ENCODE measurements at places on chromosomes 7 and 10.

DNA sequence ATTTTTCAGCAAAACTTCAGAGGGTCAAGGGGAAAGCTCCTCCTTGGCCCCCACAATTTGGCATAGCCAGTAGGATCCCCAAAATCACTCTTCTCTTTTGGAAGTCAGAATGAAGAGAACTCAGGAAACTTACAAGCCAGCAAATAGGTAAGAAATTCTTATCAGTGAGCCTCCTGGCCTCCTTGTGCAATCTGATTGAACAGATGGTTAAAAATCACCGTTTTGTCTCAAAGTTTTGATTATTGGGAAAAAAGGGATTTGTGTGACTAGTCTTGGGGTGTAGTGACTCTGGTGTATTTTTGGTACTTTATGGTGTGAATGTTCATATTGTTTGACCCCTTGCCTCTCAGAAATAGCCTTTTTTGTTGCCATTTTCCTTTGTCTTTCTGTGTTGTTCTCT is 56.2 kb downstream of the HTR7 start:
- no peak for DNase-seq

- DNase-seq, result no peak
These were observed 1.8 kb downstream of the TSC22D4 start for GRCh38 chr7:100476903-100477870.

DNA sequence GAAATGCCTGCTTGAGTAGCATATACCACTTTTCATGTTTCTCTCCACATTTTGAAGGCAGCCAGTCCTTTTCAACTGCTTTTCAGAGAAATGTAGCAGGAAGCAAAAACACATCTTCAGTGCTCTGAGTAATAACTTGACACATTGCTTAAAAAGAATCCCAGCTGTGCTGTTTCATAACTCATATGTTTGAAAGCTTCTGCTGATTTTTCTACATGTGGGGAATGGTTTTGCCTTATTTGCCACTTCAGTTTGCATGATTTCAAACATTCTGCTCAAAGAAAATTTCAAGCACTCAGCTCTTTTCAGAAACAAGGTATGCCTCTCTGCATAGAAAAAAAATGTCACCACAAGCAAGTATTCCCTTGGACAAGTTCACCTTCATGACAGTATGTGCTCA is 732.8 kb downstream of the POM121L12 start:
- DNase-seq, result no peak

DNA sequence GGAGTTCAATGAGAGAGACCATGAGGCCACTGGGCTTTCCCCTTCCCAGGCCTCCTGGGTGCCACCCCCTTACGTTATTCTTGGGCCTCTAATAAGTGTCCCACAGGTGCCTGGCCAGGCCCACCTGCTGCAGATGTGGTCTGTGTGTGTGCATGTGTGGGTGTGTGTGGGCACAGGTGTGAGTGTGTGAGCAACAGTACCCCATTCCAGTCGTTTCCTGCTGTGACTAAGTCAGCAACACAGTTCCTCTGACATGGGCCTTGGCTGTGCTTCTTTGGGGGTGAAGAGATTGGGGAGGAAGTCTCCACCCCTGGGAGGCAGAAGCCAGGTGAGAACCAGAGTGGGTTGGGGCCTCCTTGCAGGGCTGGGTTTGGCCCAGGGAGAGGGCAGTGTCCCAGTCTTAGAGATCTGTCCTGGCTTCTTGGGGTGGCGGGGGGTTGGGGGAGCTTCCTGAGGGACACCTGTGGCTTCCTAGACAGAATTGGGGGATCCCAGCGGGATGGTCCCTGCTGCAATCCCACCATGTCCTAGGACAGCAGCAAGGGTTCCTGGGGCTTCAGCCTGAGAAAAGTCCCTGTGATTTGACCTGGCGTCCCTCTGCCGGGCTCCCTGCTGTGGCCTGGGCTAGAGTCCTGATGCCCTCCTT is 4.1 kb upstream of the PILRB start:
- no peak for DNase-seq

DNA sequence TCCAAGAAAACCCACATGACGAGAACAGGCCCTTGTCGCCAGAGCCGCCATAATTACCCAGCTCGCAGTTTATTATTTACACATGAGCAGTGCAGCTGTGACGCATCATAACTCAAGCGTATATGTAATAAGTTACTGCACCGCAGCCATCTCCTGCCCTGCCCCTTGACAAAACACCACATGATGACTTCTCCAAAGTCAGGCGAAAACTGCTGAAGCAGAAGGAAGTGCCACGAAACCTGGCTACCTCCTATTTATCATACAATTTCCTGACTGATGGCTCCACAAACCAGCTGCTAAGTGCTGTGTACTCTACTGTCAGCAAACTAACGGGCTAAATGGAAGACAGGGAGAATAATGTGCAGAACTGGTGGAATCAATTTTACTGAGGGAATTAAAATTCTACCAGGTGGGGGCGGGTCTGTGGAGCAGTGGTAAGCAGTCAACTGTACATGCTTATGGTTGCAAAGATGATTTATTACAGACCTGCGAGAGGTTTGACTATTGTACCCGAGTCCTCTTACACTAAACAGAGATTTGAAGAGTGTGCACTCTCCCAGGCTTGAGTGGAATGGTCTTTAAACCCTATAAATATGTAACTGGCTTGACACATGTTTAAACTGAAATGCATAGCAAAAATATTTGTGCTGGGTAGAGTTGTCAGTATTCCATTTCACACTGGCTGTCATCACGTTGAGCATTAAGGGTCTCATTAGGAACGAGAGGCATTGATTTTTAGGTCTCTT is 156.0 kb downstream of the GLI3 start:
- DNase-seq, result no peak

DNA sequence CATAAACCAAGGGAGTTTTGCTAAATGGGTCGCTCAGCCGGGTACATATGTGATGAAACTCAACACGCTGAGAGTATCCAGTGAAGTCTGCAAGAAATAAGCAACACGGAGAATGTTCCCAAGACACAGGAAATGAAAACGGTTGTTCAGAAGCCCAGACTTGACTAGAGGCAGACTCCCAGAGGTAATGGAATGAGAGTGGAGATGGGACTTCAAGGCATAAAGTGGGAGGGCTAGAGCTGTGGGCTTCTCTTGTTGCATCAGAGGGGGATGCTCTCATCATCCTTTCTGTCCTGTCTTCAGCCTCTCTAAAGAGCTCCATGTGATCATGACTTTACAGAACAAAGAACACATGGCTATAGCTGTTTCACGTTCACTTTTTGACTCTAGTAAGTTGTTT is 88.3 kb downstream of the BAMBI start:
- no peak for DNase-seq

DNA sequence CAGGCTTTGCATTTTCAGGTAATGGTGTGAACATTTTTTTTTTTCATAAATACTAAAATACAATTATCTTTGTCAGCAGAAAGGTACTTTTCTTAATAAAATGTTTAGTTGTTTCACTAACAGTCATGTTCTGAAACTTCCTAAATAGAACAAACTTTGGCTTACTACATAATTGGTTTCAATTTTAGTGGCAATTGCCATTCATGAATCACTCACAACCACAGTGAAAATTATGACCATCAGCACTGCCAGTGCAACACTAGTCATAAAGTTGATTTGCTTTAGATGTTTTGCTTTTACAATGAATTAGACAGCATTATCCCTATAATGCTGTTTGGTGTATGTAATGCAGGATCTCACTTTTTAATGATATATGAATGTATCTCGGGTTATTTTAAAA is 297.6 kb upstream of the PLXDC2 start:
- DNase-seq, result no peak

GRCh38 chr7:136958016-136958415 is 89.6 kb downstream of the CHRM2 start:
- DNase-seq, result no peak

DNA sequence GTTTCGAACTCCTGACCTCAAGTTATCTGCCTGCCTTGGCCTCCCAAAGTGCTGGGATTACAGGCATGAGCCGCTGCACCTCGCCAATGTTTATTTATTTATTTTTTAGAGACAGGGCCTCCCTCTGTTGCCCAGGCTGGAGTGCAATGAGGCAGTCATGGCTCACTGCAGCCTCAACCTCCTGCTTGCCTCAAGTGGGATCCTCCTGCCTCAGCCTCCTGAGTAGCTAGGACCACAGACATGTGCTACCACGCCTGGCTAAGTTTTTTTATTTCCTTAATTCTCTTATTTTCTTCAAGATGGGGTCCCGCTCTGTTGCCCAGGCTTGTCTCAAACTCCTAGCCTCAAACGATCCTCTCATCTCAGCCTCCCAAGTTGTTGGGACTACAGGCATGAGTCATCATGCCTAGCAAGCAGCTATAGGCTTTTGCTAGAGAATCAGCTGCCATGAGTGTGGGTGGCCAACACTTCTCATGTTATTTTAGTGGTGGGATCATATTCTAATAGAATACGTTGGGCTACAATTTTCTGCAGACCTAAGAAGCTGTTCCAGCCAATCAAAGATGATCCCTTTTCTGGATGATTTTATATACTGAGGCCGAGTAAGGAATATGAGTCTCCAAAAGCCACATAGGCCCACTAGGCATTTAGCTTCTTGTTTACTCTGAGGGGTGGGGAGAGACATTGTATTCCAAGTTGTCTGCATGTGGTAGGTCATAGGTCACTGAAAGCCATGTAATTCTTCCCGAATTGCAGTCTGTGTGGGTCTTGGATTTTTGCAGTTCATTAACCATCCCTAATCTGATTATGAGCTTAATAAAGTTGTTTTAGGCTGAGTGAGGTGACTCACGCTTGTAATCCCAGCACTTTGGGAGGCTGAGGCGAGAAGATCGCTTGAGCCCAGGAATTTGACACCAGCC is 7.6 kb upstream of the TMEM248 start:
- DNase-seq, result no peak

DNA sequence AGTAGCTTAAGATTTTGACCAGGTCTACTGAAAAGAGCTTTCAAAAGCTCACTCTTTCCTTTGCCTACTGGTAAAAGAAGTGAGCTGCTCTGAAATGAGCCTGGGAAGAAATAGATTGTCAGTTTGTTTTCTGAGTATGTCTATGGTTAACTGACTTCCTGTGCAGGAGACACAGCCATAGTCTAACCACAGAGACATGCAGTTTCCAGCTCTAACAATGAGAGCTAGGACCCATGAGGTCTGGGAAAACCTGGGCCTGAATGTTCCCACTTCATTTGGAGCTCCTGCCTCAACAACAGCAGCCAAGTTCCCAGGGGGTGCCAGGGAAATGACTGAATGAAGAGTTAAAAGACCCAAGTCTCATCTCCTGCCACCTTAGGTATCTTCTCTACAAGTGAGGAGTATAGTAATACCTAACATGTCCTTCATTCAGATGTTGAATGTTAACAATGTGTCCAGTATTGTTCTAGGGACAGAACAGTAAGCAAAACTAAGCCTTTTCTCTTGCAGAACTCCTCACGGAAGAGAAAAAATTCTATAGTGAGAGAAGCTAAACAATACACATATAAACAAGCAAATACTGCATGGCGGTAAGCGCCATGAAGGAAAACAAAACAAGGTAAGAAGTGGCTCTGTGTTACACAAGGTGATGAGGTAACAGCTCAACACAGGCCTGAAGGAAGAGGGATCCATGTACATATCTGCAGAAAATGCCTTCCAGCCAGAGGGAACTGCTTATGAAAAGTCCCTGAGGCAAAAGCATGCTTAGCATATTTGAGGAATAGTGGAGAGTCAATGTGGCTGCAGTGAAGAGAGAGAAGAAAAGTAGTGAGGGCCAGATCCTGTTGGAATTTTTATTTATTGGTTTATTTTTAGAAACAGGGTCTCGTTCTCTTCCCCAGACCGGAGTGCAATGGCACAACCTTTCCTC is 26.4 kb upstream of the ANKRD1 start:
- DNase-seq, result no peak

DNA sequence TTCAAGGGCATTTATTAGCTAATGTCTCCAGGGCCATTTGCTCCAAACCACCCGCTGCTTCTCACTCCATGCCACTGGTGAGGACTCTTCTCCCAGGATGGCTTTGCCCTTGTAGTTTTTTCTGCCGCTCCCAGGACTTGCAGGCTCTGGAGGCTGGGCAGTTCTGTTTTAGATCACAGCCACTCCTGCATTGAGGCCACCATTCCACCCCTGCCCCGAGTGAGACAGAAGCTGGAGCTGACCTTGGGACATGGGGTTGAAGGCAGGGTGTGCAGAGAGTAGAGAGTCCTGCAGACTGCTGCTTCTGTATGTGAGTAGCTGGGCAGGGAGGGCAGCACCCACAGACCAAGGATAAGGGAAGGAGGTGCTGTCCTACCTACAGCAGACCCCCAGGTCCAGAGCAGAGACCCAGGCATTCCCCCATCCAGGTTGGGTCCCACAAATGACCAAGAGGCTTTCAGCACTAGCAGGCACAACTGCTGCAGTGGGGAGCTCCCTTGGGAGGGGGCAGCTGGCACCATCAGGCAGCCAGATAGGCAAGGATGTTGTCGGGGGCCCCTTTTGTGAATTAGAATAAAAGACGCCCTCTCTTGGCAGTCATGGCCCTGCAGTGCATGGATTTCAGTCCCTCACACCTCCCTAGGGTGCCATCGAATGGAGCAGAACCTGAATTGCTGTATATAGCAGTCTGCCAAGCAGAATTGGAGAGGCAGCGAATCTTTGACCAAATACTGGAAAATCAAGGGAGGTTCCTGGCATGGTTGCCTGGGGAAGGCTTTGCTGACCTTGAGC is 22.7 kb upstream of the ADCYAP1R1 start:
- DNase-seq, result no peak

DNA sequence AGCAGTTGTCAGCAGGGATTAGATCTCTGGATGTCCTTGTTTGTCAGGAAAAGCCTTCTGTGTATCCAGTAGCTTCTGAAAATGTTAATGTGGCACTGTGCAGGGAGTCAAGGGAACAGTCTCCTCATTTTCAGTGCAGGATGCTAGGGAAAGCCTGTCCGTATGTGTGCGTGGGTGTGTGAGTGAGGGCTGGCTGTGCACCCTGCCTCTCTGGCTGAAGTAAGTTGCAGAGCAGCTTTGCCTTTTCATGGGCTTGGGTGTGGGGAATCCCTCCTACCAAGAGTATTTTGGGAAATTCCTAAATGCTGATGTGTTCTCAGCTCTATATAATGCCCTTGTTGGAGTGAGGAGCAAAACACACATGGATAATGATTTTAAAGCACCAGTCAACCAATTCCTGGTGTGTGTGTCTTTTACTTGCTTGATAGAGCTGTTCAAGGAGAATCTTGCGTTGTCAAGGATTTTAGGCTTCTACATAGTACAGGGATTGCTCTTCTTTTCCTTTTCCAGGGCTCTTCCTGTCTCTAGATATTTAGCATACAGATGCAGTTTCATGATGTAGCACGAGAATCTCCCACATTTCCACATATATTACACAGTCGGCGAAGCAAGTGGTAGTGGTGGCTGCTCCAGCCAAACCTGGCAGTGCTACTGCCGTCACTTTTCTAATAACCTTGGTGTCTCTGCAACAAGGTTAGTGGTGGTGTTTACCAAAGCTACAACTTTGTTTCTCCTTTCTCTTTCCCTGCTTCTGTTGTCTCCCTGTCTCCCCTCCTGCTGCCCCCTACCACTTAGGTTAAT is 92.8 kb downstream of the MCU start:
- peak; percentile 36 for DNase-seq

- no peak for DNase-seq
These were observed 18.5 kb upstream of the SERPINE1 start for GRCh38 chr7:101108330-101108857.

GRCh38 chr10:67533376-67533775 is 162.6 kb downstream of the CTNNA3 start:
- no peak for DNase-seq

GRCh38 chr7:90246171-90246570 is 1.2 kb downstream of the CFAP69 start:
- no peak for DNase-seq

GRCh38 chr7:35754741-35755140 is 46.1 kb upstream of the SEPTIN7 start:
- DNase-seq, result no peak

- DNase-seq, result no peak
These were observed 9.8 kb downstream of the LARP4B start for GRCh38 chr10:921471-922414.

GRCh38 chr10:3414667-3415023 is 242.1 kb upstream of the PITRM1 start:
- DNase-seq, result no peak

- no peak for DNase-seq
These were observed 4.6 kb downstream of the SH2B2 start for GRCh38 chr7:102291056-102291915.
